AML-193 (cell line): ENCODE measurements at places on chromosomes 5 and 9.

GRCh38 chr9:109031241-109031640 is 17.9 kb upstream of the CTNNAL1 start:
- DNase-seq: no peak

- no peak for DNase-seq
Observed at GRCh38 chr9:24293386-24293785, 252.3 kb downstream of the IZUMO3 start.

DNA sequence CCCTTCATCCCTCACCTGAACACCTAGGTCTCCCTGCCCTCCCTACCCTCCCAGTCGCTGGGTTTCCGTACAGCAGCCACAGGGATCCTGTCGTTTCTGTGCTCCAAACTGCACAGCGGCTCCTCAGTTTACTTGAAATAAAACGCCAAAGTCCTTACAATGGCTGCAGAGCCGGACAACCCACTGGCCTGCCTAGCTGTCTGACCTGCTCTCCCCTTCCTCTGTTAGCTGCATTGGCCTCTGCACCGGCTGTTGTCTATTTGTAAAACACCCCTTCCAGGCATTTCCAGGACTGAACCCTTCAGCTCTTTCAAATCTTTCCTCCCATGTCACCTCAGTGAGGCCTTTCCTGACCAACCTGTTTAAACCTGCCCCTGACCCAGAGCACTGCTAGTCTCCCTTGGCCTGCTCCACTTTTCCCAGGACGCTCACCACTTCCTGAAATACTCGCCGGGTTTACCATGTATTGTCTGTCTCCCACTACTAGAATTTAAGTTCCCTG is 9.1 kb upstream of the MGAT1 start:
- DNase-seq: no peak

GRCh38 chr5:133470841-133471240 is 141.5 kb downstream of the FSTL4 start:
- peak; percentile 79 for DNase-seq

GRCh38 chr5:56569076-56569475 is 246.3 kb upstream of the MAP3K1 start:
- no peak for DNase-seq

DNA sequence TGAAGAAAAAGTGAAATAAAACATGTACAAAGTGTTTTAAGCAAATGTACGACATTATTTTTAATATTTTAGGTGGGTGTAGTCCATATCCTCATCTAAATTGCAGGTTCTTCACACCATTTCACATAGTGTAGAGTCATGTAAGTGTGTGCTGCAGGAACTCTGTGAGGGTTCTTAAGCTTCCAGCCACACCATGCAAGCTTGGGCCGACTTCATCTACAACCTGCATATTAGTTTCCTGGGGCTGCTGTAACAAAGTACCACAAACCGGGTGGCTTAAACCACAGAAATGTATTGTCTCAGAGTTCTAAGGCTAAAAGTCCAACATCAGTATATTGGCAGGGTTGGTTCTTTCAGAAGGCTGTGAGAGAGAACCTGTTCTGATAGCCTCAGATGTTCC is 10.2 kb downstream of the PAM start:
- DNase-seq: no peak

DNA sequence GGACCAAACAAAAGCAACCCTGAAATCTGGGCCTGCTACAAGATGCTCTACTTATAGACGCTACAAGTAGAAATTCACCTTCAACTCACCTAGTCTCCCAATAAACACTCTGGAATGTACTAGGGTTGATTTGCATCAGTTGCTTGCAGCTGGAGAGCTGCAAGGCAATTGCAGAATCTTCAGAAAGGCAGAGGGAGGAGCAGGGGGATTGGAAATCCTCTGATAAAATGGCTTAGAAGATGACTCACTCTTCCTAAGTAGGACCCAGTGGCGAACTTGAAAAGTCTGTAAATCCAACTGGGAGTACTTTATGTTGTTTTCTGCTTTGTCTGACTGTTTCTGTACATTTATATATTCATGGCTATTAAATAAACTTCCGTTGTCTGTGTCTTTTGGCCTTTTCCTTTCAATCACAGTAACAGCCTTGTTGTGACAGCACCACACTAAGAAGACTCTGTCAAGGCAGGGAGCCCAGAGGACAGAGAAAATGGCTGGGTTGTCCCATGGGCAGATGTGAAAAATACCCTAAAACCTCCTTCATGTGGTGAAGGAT is 14.7 kb upstream of the MLLT3 start:
- DNase-seq: no peak

GRCh38 chr9:110767559-110768063 is 99.0 kb downstream of the MUSK start:
- DNase-seq: no peak

DNA sequence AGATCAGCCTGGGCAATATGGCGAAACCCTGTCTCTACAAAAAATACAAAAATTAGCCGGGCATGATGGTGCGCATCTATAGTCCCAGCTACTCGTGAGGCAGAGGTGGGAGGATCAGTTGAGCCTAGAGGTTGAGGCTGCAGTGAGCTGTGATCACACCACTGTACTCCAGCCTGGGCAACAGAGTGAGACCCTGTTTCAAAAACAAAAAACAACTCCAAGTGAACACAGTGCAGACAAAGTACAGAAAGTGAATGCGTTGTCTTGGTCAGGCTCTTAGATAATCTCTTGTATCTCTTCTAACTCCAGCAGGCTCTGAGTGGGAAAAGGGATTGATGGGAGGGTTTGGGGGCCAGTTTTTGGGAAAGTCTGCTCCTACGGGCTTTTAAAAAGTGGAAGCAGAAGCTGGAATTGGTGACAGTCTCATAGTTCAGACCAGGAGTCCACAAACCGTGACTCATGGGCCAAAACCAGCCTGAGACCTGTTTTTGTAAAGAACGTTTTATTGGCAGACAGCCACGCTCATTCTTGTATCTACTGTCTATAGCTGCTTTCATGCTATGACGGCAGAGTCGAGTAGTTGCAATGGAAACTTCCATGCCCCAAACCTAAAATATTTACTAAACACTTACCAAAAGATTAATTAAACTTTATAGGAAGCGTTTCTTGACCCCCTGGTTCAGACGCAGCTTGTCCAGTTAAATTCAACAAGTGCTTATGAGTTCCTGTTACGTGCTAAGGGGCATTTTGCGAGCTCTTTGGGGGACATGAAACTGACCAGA is 32.9 kb downstream of the NDST1 start:
- no peak for DNase-seq

DNA sequence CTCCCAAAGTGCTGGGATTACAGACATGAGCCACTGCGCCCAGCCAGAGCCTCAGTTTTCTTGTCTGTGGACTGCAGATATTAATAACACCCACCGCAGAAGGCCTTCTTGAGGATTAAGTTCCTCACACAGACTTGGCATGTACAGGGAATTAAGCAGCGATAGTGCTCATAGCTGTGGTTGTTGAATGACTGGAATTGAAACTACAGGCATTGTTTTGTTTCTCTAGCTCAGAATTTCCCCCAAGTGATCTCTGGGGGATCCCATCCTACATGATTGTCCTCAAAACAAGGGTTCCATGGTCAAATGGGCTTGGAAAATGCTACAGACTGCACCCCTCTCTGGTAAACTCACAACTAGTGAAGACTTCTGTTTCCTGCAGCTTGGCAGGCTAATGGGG is 44.2 kb upstream of the TDRD7 start:
- DNase-seq: no peak

GRCh38 chr5:106964132-106964531 is 706.6 kb downstream of the EFNA5 start:
- no peak for DNase-seq

DNA sequence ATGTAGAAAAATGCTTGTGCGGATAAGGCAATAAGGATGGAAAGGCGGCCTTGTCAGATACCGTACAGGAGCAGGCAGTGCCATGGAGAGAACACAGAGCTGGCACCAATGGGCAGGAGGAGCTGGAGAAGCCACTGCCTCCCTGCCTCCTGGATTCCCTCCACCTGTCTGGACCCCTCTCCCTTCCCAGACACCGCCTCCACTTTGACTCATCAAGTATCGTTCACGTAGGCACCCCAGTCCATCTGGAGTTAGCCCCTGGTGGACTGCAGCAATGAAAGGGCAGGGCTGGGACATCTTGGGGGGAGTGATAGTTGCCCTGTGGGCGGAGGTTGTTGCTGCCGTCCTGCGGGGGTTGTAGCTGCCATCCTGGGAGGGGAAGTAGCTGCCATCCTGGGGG is 232.0 kb downstream of the ROR2 start:
- no peak for DNase-seq

- DNase-seq: no peak
Observed at GRCh38 chr9:136551401-136552116, 5.7 kb upstream of the NOTCH1 start.

DNA sequence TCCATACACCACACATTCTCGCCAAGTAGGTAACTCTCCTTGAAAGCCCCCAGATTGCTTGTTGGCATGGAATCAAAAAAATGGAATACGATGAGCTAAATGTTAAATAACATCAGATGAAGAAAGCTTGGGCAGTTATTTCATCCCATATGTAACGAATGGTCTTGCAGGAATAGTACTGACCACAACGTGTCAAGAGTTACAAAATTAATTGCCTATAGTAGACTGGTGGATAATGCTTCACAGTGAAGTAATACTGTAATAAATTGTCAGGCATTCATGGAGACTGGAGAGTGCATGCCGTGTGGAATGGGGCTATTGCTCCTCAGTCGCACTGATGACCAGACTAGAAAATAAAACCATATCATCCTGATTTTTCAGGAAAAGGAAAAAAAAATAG is 1628.7 kb downstream of the MAT2B start:
- DNase-seq: no peak

- no peak for DNase-seq
Observed at GRCh38 chr5:148384380-148384737, 601 bp downstream of the FBXO38 start.

DNA sequence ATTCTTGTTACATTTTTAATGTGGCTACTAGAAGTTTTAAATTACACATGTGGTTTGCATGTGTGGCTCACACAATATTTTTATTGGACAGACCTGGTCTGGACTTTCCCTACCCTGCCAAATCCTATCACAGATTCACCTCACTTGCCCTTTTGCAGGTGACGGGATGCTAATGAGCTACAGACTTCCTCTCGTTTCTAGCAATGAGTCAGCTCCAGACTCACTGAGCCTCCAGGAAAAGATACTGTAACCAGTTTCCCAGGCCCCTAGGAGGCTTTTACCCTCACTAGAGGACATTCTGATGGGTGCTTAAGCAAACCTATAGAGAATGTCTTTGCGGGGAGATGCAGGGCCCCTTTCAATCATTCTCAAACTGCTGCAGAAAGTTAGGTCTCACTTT is 135.4 kb downstream of the WDR41 start:
- no peak for DNase-seq

- DNase-seq: peak; percentile 23
Observed at GRCh38 chr5:76209297-76209696, 126.1 kb downstream of the SV2C start.
